Stimulated activated CD4-positive, alpha-beta T cell treated with anti-CD3 and anti-CD28 coated beads, Interleukin-15, amount 100 ng/mL, for 1 hour (primary cell): ENCODE measurements at places on chromosomes 12 and 14.
A peak's percentile ranks its signal among the peaks of the same experiment; 100 is the strongest.

GRCh38 chr14:50037852-50038251 is 78.5 kb downstream of the VCPKMT start:
- no peak for DNase-seq

DNA sequence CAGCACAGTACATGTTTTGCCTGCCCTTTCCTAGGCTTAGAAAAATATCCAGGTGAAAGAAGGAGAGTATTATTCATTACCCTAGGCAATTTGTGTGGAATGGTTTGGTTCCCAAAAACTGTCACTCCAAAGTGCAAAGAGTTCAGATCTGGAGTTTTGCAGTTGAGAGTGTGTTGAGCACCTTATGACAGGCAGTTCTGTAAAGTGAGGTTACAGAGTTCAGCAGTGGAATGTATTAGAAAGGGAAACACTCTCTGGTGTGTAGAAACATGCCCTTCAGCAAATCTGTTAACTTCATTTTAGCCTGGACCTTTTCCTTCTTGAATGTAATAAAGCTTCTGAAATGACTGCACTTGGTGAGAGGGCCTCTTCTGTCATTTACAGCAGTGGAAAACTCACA is 154.0 kb upstream of the SSTR1 start:
- DNase-seq: no peak

DNA sequence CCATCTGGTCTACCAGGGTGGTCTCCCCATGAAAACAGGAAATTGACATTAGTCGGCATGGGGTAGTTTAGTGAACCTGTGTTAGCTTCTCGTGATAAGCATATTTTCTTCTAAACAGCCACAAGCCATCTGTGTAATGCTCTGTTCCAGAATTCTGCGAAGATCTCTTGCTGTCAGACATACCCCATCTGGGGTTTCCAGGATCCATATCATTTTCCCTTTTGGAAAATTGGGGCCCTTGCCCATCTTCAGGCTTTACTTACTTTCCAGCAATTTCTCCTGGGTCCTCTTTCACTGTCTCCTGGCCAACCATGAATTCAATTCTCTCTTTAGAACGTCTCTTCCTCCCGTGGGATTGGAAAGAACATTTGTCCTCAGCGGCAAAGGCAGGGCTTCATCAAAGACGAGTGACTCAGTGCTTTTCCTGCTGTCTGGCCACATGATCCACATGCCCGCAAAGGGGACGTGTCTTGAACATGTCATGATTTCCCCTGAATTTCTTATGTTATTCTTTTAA is 21.4 kb upstream of the NCOR2 start:
- no peak for DNase-seq

GRCh38 chr12:127822809-127823411 is 444.1 kb upstream of the TMEM132C start:
- no peak for DNase-seq

GRCh38 chr12:127144770-127145169 is 1122.2 kb upstream of the TMEM132C start:
- no peak for DNase-seq

GRCh38 chr12:29499235-29499634 is 1.7 kb upstream of the OVCH1 start:
- DNase-seq: no peak

DNA sequence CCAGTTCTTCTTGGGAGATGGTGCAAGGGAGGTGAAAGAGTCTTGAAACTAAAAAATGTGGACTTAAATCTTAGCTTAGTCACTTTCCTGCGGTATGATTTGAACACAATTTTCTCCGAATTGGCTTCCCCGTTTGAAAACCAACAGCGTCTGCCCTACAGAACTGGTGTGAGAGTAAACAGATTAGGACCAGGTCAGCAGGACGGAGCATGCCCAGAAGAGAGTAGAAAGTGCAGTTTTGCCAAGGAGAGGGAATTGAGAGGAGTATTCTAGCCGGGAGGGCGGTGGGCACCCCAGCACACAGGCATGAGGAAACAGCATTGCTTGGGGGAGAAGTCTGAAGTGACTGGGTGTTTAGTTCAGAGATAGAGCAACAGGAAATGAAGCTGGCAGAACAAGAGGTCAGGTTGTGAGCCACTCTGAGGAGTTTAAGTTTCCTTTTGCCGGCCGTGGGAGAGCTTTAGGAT is 927.1 kb downstream of the VRK1 start:
- DNase-seq: no peak

DNA sequence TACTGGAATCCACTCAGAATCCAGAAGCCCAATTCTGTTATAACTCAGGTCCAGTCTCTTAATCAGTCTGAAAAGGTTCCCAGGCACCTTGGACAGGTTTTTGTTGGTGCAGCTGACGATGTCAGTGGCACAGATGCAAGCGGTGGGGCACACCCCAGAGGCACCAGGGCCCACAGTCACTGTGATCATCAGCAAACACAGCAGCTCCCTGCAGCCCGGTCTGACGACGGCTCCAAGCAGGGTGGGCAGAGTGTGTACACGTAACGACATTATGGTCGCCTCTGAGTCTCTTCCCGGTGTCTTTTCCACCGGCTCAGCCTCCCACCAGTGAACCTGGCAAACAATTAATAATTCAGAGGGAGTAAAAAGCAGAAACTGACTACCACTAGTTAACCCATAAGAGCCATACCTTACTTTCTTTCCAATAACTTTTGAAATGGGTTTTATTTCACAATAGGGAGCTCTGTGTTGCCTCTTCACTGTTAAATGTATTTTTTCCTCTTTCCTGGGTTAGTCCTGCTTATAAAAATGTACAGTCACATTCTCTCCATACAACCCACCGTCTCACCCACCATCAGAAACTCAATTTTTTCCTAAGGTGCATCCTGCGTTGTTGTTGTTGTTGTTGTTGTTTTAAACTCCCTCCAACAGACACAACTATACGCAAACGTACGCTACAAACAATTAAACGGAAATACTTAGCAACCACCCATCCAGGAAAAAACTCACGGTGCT is 521 bp upstream of the PCED1B start:
- peak; percentile 29 for DNase-seq

GRCh38 chr12:114477989-114478395 is 72.0 kb upstream of the TBX5 start:
- DNase-seq: no peak

DNA sequence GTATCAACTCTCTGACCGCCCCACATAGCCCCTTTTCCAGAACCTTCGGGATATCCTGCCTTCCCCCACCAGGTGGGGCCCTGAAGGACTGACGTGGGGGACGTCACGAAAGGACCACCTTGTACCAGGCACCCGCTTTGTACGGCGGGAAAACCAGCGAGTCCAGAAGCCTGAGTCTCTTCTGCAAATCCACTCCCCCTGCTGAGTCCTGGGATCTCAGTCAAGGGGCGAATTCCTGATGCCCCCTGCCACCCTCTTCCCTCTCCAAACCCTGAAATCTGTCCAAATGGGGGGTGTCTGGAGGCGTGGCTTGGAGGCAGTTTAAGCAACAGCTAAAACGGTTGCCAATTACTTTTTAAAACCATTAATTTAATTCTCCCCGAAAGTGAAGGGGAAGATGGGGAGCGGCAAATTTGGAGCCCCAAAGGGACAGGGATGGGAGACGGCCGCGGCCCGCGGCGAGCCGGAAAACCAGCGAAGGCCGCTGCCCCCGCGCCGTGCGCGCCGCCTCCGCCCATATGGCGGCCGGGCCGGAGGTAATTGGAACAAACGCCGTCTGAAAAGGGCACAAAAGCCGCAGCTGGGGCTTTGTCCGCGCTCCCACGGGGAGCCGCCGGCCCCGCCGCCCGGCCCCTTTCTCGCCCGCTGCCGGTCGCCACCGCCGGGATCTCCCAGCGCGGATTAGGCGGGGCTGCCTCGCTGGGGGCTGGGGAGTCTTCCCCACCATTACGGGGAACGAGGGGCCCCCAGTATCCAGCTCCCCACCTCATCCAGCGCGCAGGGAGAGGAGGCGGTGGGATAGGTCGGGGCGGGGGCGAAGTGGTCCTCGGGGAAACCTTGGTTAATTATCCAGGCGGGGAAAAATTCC is 6.6 kb downstream of the LHX5 start:
- no peak for DNase-seq

DNA sequence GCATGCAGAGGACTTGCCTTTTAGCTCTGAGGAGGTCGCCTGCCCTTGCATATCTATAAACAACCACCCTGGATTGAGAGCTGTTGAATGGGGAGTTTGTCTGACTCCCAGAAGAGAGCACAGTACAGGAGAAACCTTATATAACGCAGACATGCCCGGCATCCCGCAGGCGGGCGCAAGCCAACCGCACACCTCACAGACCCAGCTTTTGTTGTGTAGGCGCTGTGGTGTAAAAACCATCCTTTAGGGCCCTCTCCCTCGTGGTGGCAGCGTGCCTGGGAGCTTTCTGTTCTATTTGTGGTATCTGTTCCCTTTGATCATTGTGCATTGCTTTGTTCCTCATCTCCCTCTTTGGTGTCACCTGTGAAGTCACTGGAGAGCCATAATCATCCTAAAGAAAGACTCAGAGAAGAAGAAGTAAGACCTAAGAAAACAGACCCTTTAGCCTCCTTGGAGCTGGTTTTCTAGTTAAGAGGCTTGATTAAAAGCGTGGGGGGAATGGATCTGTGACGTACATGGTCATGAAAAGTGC is 77.7 kb downstream of the ETV6 start:
- DNase-seq: peak; percentile 25

DNA sequence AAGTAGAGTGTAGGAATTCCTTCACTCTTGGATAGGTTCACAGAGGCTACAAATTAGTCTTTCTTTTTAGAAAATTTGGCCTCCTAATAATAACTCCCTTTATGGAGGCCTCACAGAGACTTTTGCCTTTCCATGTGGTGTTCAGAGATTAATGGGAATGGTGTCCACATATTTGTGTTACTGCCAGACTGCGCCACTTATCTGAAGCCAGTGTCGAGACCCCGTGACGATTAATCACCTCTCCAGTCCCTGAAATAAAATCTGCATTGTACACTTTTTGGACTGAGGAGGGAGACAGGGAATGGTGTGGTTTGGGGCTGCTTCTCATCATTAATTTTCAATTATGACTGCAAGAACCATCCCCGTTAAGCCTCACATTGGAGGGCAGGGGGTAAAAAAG is 980.5 kb downstream of the FLRT2 start:
- no peak for DNase-seq

- no peak for DNase-seq
These were observed 41.9 kb downstream of the SPTLC2 start for GRCh38 chr14:77574446-77575115.

DNA sequence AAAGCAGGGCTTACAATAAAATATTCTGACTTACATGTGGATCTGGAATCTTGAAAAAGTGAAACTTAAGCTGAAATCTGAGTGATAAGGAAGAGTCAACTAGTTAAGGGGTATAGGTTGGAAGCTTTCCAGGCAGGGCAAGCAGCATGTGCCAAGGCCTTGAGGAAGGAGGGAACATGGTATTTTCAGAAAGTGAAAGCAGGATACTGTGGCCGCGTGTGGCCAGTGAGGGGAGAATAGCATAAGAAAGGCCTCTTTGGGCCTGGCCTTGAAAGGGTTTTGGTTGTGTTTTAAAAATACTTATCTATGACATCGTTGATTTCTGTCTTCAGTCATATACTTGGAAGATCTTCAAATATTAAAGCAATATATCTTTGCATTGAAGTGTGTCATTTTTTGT is 213.4 kb downstream of the AKAP6 start:
- DNase-seq: no peak

GRCh38 chr12:123095078-123095881 is 55.6 kb downstream of the PITPNM2 start:
- no peak for DNase-seq

- DNase-seq: no peak
These were observed 55.2 kb downstream of the SLC38A4 start for GRCh38 chr12:46770501-46771183.

DNA sequence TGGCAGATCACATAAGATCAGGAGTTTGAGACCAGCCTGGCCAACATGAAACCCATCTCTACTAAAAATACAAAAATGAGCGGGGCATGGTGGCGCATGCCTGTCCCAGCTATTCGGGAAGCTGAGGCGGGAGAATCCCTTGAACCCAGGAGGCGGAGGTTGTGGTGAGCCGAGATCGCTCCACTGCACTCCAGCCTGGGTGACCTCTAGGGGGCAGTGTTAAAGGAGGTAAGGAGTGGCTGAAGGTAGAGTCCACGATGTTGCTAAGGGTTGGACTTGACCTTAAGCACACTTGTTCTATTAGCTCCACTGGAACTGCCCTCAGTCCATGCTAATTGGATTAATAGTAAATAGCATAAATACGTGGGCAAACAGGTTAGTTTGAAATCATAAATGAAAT is 62.4 kb upstream of the PSMC1 start:
- DNase-seq: no peak

DNA sequence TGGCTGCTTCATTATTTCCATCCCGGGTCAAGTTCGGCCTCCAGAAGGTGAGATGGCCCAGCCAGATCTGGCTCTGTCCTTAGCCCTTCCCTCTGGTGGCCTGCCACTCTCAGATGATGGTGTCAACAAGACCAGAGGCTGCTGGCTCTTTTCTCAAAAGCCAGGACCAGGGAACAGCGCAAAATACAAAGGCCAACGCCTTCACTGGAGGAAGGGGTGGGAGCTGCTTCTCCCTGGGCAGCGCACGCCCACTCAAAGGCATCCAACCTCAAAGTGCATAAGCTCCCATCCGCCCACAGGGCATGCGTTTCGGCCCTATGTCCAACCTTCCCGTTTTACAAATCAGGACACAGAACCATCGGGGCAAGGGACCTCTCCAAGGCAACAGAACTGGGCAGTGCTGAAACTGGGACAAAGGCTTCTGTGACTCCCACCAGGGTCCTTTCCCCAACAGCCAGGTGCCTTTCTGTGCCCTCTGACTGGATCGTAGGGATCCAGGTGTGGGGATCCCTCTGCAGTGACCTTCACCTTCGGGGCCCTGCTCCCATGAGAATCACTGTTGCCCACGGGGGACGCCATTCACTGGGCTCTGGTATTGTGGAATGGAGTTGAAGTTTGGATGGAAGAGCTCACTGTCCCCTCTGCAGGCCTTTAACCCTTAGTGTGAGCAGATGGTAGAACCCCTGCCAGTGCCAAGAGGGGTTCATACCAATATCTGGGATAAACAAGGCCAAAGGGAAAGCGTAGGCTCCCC is 76.8 kb downstream of the NINJ2 start:
- DNase-seq: no peak

GRCh38 chr12:127716166-127716565 is 550.8 kb upstream of the TMEM132C start:
- no peak for DNase-seq

GRCh38 chr12:77625441-77625840 is 205.3 kb upstream of the NAV3 start:
- no peak for DNase-seq
